ENCODE measurements at places on chromosomes 16 and 17.

- no peak for DNase-seq
Measured at GRCh38 chr17:8735336-8735939, 9.2 kb downstream of the CCDC42 start.

- DNase-seq: no peak
Measured at GRCh38 chr16:10016752-10017151, 165.5 kb downstream of the GRIN2A start.

DNA sequence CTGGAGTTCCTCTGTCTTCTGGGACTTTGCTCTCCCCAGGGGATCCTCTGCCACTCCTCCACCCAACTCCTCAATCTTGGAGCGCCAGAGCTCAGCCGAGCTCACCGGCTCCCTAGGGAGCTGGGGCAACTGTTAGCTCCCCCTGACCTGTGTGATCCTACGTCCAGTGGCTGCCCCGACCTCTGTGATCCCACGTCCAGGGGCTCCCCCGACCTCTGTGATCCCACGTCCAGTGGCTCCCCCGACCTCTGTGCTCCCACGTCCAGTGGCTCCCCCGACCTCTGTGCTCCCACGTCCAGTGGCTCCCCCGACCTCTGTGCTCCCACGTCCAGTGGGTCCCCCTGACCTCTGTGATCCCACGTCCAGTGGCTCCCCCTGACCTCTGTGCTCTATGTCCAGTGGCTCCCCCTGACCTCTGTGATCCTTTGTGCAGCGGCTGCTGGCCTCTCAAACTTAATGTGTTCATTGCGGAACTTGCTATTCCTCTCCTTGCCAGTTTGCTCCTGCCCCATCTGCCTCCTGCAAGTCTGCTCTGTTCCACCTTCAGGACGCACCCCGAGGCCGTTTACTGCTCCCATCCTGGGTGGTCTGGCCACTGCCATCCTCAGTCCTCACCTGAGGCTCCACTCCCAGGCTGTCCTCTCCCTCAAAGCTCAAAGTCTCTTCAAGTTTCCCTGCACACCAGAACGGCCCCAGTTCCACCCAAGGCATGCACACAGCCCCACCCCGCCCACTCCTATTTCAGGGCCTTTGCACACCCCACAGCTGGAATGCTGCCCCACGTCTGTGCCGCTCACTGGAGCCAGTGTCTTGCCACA, 2.8 kb downstream of the VPS9D1 start:
- DNase-seq: no peak

GRCh38 chr16:71945616-71946015, 50.3 kb downstream of the IST1 start:
- no peak for DNase-seq

DNA sequence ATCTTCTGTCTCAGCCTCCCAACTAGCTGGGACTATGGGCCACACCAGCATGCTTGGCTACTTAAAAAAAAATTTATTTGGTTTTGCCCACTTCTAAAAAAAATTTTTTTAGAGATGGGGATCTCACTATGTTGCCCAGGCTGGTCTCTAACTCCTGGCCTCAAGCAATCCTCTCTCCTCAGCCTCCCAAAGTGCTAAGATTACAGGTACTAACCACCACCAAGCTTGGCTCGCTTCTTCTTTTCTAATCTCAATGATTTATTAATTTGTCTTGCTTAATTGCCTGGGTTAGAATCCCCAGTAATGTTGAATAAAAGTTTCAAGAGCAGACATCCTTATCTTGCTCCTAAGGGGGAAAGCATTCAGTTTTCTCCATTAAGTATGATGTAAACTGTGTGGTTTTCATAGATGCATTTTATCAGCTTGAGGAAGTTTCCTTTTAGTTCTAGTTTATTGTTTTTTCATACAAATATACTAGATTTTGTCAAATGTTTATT, 65.8 kb upstream of the NACA2 start:
- no peak for DNase-seq

GRCh38 chr16:73183611-73184092, 135.7 kb upstream of the ZFHX3 start:
- peak; percentile 72 for DNase-seq

GRCh38 chr17:39212841-39213480, 12.8 kb downstream of the STAC2 start:
- no peak for DNase-seq

GRCh38 chr17:80761110-80761871, 216.7 kb downstream of the RPTOR start:
- DNase-seq: no peak

DNA sequence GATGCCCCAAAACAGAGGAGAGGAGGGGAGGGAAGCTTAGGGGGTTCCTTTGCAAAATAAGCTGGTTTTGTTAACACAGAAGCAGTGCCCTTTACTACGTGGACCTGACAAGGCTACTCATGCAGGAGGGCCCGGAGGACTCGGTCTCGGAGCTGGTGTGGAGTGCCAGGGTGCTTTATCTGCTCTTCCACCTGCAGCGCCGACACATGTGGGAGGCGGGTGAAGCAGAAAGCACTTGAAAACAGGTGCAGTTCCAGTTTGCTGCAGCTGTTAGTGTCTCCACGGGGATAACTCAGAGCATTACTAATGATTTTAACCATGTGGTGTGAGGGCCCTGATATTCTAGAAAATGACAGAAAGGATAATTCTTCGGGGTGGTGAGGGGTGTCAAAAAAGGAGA, 35.0 kb upstream of the MNT start:
- DNase-seq: no peak

DNA sequence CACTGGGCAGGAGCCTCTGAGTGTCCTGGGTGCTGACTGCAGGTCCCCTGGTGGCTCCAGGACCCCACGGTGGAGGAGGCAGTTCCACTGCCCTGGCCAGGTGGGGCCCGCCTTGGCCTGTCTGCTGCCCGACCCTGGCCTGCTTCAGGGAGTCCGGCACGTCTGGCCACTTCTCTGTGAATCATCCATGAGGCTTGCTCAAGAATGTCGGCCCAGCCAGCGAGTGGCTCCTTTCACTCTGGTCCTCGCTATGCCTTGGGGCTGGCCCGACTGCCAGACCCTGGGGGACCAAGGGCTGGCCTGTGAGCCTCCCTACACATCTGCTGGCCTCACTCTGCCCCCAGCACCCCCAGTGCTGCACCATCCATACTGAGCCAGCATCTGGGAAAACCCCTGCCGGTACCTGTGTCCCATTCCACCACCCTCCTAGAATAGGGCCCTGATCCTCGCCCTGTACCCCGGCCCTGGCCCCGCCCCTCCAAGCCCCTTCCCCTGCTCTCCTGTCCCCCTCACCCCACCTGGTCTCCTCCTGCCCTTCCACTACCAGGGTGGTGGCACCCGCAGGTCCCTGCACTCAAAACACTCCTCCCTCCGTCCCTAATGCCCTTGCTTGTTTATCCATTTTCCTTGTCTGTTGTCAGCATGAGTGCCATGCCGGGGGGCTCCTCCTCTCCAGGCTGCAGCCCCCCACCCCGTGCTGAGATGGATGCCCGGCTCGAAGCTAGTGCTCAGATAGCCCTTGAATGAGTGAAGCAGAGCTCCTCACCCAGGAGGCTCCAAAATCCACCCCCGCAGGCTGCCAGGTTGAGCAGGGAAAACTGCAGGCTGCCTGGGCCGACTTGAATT, 35.5 kb downstream of the ADCY7 start:
- DNase-seq: peak; percentile 27

- no peak for DNase-seq
Measured at GRCh38 chr17:69854225-69854780, 220.7 kb upstream of the KCNJ16 start.

DNA sequence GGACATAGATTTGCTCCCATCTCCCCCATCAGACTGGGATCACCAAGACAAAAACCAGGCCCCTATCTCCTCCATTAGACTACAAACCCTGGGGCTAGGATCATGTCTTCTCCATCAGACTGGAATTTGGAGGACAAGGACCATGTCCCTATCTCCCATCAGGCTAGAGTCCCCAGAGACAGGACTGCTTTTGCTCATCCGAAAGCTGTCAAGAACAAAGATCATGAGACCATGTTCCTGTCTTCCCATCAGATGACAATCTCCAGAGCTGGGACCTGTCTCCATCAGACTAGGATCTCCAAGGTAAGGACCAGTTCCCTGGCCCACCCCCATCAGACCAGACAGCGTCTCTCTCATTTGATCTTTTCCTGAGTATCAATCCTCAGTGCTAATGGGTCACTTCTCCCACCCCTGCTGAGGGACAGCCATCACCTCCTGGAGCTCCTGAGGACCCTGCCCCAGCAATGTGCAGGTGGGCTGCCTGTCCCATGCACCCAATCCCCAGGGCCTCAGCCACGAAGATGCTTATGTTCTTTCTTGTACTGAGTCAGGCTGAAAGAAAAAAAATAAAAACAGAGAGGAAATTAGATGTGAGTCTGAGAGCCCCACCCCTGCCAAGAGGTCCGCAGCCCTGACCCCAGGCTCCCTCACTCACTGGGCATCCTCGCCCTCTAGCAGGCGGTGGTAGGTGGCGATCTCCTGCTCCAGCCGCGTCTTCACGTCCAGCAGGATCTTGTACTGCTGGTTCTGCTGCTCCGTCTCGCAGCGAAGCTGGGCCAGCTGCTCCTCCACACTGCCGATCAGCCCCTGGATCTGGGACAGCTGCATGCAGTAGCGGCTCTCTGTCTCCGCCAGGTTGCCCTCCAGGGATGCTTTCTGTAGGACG, 90.3 kb downstream of the GOSR1 start:
- no peak for DNase-seq

DNA sequence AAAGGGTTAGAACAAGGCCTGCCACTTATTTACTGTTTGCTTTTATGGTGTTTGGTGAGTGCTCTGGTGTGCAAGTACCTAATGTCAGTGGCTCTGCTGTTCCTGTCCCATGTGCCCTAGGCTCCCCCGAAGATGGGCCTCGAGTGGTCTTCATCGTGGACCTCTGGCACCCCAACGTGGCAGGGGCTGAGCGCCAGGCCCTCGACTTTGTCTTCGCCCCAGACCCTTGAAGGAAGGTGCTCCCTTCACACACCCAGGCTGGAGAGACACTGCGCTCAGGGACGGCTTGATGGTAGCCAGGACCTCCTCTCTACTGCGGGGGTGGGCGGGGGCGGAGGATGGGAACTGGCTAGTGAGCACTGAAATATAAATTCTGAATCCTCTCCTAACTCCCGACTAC, 5.4 kb downstream of the ASPHD1 start:
- DNase-seq: no peak

GRCh38 chr17:30393911-30394867, 15.5 kb downstream of the CPD start:
- no peak for DNase-seq

DNA sequence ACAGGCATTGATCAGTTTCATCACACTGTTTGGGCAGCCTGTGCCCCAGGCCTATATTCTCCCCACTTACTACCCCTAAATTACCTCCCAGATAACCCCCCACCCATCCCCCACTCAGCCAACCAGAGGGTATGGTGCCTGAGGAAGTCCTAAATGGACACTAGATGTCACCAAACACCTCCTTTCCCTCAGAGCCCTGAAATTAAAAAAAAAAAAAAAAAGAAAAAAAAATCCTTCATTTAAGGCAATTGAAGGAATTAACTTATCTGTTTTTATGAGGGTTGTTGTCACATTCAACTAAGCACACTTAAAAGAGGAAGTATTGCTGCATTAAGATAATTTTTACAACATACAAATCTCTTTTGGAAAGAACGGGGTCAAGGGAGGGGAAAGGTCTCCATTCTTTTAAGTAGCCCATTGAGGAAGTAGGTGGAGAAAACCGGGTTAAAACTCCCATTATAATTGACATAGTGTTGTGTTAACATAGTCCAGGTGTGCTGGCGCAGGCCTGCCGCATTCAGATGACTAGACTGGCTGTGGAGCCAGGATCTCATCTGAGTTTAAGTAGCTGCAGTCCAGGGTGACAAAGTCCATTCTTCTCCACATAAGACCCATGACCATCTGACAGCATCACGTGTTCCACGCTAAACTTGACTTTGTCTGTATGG, 46.3 kb downstream of the SNX11 start:
- peak; percentile 62 for DNase-seq

DNA sequence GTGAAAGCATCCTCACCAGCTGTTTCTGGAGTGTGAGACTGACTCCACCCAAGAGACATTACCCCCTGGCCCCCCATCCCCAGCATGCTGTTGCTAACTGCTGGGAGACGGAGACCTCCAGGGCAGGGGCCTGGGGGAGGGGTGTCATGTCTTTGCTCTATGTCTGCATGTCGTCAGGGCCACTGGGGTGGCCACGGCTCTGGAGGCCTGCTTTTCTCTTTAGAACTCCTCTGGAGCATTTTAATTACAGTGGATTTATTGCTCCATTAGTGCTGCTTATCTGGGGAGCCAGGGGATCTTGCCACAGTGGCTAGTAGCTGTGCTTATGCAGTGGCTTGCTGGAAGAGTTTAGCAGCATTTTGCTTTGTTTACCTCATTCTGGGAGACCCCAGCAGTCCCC, 32.3 kb downstream of the CLEC16A start:
- DNase-seq: peak; percentile 75

DNA sequence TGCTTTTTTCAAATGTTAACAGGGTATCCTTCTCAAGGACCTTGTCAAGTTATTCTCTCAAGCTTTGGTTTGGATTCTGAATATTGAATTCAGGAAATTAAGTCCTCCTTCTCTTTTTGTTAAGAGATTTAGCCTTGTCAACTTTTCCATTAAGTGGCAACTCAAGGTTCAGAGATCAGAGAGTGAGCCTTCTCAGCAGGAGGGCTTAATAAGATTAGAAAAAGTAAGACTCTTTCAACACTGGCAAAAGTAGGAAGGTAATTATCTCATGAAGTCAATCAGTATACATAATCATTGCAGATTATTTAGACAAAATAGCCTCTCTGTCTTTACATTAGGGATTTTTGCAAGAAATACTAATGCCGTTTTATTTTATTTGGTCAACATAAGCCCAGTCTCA, 330.7 kb downstream of the KIF2B start:
- DNase-seq: no peak

DNA sequence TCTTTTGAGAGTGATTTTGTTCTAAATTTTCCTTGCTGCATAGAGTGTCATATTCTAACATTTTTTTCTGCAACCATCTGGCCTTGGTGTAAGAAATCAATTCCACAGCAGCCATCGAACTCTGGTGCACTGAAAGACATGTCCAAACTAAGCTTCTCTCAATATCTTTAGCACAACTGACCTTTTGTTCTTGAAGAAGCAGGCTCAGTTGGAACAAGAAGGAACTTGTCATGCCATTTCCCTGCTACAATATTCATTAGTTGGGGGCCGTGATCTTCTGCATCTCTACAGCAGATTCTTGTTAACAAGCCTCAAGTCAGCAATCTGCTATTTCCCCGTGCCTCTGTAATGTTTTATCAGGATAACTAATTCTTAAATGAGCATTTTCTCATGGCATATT, 1305.6 kb downstream of the CDH11 start:
- no peak for DNase-seq

DNA sequence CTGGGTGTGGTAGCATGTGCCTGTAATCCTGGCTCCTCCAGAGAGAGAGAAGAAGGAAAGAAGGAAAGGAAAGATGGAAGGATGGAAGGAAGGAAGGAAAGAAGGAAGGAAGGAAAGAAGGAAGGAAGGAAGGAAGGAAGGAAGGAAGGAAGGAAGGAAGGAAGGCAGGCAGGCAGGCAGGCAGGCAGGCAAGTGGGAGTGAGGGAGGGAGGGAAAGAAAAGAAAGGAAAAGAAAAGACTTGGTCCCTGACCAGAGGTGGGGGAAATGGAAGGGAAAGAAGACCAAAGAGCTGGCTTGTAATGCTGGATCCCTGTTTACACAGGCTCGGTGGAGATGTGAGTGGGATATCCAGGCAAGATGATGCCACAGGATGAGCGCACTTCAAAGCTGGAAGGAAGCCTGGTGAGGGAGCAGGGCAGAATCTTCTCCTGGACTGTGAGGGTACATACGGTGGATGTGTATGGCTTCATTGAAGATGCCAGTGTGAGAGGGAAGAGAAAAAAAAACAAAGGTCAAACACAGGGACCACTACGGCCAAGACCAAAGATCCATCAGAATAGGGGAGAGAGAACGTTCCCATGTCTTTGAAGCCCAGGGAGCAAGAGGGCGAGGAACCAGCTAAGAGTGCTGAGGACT, 2.1 kb downstream of the CES1 start:
- DNase-seq: no peak
